Smooth muscle cell of bladder (primary cell): ENCODE measurements at places on chromosomes 4 and X. TPM values are rescaled to one million over a fixed set of nuclear protein-coding genes. Genes with fewer than 3 reads are reported as not detected.

CSAG2 gene
- total RNA-seq: not detected in 2 replicates

RAB33B gene
- total RNA-seq: 10.3 and 10.4 TPM in 2 replicates

ARMCX2 gene
- 76.7 and 109 TPM in 2 replicates for total RNA-seq

LEF1 gene
- total RNA-seq: 0.14 TPM in 1 of 2 replicates, not detected in the other

TCEAL6 gene
- total RNA-seq: not detected in 2 replicates

NAP1L3 gene
- total RNA-seq: 1.6 and 2.9 TPM in 2 replicates

CXCR3 gene
- not detected in 2 replicates for total RNA-seq

SERPINA7 gene
- total RNA-seq: not detected in 2 replicates

PCDH7 gene
- 6.7 and 52.8 TPM in 2 replicates for total RNA-seq

STOX2 gene
- 1.0 and 3.4 TPM in 2 replicates for total RNA-seq

CCNB3 gene
- total RNA-seq: under 0.01 and 0.09 TPM in 2 replicates

MSX1 gene
- total RNA-seq: 6.4 and 7.8 TPM in 2 replicates

NPY5R gene
- not detected in 2 replicates for total RNA-seq

SPOCK3 gene
- total RNA-seq: 0.43 and 1.5 TPM in 2 replicates

EXOSC9 gene
- 20.2 and 24.0 TPM in 2 replicates for total RNA-seq

RHOXF2B gene
- under 0.01 TPM in 1 of 2 replicates, not detected in the other for total RNA-seq

CXCL13 gene
- total RNA-seq: not detected in 2 replicates

FGF13 gene
- total RNA-seq: 2.2 and 4.8 TPM in 2 replicates

MXRA5 gene
- total RNA-seq: 15.9 and 21.1 TPM in 2 replicates

S100G gene
- not detected in 2 replicates for total RNA-seq

GYPE gene
- total RNA-seq: 0.74 and 1.3 TPM in 2 replicates

AR gene
- 3.5 and 3.8 TPM in 2 replicates for total RNA-seq
